ENCODE measurements at places on chromosomes 2 and 18.

GRCh38 chr18:22822841-22823508 is 110.2 kb upstream of the RBBP8 start:
- no peak for DNase-seq

GRCh38 chr2:67936969-67937368 is 125.8 kb downstream of the C1D start:
- DNase-seq: no peak

DNA sequence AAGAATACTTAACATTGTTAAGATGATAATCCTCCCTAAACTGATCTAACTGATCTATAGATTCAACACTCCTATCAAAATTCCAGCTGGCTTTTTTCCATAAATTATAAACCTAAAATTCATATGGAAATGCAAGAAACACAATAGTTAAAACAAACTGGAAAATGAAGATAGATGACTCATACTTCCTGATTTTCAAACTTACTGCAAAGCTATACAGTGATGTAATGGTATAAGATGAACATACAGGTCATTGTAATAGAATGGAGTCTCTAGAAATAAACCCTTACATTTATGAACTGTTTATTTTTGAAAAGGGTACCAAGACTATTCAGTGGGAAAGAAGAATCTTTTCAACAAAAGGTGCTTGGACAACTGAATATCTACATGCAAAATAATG is 32.3 kb downstream of the UBXN4 start:
- DNase-seq: no peak

DNA sequence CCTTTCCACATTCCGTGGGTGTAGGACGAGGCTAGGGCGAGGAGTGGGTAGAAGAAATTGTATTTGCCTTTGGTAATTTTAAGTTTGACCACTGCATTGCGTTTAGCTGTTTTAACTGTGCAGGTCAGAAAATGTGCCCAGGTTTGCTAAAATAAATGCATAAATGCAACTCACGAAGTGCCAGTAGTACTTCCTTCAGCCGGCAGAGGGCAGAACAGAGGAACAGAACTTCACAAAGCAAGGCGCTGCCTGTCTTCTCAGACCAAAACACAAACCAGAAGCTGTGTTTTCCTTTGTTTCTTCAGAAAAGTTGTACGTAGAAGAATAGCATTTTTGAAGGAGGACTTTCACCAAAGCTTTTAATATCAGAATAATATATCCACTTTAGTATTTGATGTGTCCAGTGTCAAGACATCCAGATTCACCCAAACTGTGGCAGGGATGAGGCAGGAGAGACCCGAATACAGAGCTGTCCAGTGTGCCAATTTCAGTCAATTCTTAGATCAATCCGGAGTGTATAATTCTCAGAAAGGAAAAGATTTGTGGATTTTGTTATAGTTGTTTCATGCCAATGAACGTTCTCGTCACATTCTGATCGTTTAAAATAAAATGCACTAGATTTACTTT is 348.6 kb downstream of the DLGAP1 start:
- DNase-seq: peak; percentile 81

- no peak for DNase-seq
Observed at GRCh38 chr2:138267902-138268254, 233.7 kb upstream of the SPOPL start.
